Retina (tissue), 1 donor: ENCODE measurements at places on chromosomes 5 and 9.

GRCh38 chr5:35151146-35151920 is 79.0 kb downstream of the PRLR start:
- DNase-seq: no peak

DNA sequence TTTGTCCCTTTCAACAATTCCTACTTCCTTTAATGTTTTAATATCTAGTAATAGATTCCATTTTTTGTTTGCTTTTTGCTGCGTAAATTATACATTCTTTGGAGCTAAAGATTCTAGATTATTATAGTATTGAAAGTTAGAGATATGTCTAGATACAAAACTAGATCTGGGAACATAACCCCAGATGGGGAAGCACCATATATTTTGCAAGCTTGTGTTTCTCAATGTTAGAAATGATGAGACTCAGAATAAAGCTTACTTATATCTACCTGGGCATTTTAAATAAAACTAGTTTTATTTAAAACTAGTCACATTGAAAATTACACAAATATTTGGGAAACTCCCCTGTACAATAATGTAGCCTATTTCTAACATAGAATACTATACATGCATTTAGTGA is 32.2 kb downstream of the TRIO start:
- DNase-seq: no peak

DNA sequence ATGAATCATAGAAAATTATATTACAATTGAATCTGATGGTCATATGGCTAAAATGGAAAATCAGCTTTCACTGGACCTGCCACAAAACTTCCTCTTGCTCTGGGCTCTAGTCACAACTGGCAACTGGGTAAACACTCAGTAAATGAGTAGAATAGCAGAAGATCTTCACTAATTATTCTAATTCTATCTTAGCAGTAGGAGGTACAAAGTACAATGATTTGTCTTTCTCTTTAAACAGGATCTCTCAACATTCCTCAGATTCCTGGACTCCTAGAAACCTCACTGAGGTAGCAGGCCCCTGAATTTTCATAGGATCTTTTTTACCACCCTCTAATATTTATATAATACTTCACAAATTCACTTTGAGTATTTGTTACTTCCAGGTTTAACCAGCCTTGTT is 239.9 kb upstream of the SMARCA2 start:
- no peak for DNase-seq

GRCh38 chr5:43981556-43981955 is 378.6 kb downstream of the NNT start:
- DNase-seq: no peak

DNA sequence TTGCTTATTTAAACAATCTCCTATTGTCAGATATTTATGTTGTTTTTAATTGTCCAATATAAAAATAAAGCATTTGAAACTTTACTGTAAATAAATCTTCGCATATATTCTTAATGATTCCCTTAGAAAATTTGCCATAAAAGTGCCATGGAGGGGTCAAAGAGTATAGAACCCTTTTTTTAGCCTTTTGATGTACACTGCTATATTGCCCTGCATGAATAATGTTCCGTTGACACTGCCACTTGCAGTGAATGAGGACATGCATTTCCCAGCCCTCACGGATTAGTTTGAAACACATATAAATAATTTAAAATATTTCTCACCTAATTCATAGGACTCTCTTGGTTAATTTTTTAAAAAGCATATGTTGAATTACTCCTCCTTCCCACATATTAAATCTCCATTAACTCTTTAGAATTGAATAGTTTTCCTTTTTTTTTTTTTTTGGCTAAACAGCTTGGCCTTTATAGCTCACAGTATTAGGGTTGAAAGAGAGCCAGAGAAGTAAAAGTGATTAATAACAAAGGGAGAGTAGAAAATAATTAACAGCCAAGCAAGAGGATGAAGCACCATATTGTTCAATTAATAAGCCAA is 129.8 kb upstream of the SGCD start:
- DNase-seq: no peak

DNA sequence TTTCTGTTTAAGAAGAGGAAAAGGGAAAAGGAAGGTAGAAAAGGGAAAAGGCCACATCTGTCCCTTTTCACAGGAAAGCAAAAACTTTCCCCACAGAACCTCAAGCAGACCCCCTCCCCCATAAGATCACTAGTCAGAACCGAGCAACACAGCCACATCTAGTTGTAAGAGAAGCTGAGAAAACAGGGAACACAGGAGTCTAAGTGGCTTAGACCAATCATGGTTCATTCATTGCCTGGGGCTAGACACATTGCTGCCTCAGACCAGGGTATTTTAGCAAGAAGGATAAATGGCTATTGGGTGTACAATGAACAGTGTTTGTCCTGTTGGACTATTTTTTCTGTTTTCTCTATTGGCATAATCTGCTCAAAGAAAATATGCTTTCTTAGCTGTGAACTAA is 98.0 kb downstream of the ARL15 start:
- DNase-seq: no peak

DNA sequence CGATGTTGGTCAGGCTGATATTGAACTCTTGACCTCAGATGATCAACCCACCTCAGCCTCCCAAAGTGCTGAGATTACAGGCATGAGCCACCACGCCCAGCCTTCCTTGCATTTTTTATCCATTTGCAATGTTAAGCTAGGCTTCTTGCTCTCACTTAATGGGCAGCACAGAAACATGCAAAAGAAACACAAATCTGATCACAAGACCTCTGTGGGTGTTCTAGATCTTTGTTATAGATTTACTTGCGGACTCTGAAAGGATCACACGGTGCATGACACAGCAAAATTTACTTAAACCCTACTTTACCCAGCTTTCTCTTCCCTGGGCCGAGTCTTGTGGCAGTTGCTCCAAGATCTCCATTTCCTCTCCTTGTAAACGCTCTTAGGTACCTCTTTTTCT is 71.3 kb downstream of the PSAT1 start:
- no peak for DNase-seq
